ENCODE measurements at places on chromosomes 6 and 20.

GRCh38 chr20:2210646-2211552 is 84.9 kb upstream of the TGM3 start:
- DNase-seq: peak; percentile 75

GRCh38 chr20:353166-353565 is 6.3 kb downstream of the NRSN2 start:
- no peak for DNase-seq

DNA sequence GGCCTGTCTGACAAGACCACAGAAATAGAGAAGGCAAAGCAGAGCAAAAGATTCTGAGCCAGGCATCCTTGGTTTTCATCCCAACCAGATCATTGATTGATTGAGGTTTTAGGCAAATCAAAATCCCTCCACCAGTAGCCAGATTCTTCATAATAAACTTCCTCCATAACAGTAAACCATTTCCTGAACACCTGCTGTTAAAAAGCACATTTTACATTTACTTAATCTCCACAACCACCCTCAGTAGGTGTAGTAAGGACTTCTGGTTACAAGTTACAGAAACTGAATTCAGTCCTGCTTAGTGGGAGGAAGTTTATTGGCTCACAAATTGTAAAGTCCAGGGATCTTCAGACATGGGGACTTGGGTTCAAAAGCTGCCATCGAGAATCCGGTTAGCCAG is 28.3 kb downstream of the EIF2S2 start:
- no peak for DNase-seq

DNA sequence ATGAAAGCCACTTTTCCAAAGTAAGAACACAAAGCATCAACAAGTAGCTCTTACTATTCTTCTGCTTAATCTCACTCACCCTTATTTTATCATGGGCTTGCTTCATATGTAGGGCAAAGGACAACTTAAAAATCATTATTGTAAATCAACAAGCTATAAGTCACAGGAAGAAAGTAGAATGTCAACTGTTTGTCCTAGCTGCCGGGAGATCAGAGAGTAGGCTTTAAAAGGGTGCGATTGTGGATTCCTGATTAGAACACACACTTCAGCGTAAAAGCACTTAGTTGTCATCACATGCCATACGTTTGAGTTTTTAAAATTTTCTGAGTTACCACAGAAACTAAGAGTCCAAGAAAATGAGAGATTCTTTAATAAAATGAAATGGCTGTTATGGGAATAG is 44.4 kb upstream of the NHSL1 start:
- no peak for DNase-seq

DNA sequence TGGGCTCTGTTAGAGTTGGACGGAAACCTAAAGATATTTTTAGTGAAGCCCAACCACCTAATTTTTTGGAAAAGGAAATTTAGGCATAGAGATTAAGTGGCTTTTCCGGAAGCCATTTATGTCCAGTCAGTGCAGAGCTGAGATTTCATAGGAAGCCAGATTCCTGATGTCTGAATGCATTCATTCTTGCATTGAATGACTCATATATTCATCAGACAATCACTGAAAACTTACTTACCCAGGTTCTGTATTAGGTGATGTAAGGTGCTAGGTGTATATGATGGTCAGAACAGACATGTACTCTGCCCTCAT is 4.1 kb downstream of the SH3BGRL2 start:
- no peak for DNase-seq

- no peak for DNase-seq
These were observed 167.5 kb downstream of the GPX5 start for GRCh38 chr6:28693033-28693750.

- no peak for DNase-seq
These were observed 19.3 kb downstream of the RBM38 start for GRCh38 chr20:57410398-57410920.

DNA sequence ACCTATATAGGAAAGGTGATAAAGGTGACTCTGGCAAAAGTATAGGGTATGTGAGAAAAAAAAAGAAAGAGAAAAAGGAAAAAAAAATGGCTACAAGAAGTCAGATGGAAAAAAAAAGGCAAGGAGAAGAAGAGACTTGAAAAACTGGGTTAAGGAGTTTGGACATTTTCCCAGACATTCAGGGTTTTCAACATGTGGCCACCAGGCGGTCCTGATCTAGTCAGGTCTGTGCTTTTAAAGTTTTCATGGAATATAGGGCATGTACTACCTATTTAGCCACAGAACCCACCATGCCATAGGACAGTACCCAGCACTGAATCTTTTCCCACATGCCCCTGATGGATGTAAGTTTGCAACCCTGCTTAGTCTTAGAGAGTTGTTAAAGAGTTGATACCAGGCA is 433.7 kb downstream of the MAFB start:
- DNase-seq: no peak

- DNase-seq: no peak
These were observed 24.5 kb downstream of the MAP3K5 start for GRCh38 chr6:136767570-136768309.

GRCh38 chr6:26349964-26350857 is 14.8 kb upstream of the BTN3A2 start:
- no peak for DNase-seq

- no peak for DNase-seq
These were observed 73.7 kb downstream of the PRND start for GRCh38 chr20:4795394-4795793.

- DNase-seq: no peak
These were observed 8.7 kb upstream of the RWDD1 start for GRCh38 chr6:116562614-116563013.

DNA sequence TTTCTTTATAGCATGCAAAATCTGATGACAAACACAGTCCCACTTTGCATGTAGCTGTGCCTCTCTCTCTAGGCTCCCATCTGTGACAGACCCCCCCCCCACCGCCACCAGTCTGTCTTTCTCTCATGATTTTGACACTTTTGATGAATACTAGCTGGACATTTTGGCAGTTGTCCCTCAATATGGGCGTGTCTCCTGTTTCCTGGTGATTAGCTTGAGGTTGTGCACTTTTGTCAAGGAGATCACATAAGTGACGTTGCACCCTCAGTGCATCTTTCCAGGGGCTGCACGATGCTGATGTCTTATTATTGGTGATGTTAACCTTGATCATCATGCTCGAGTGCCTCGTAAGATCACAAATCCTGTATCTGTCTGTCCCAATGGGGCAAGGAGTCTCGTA is 155.1 kb downstream of the EYA2 start:
- DNase-seq: no peak

- no peak for DNase-seq
These were observed 10.6 kb downstream of the TAAR1 start for GRCh38 chr6:132648356-132648755.

DNA sequence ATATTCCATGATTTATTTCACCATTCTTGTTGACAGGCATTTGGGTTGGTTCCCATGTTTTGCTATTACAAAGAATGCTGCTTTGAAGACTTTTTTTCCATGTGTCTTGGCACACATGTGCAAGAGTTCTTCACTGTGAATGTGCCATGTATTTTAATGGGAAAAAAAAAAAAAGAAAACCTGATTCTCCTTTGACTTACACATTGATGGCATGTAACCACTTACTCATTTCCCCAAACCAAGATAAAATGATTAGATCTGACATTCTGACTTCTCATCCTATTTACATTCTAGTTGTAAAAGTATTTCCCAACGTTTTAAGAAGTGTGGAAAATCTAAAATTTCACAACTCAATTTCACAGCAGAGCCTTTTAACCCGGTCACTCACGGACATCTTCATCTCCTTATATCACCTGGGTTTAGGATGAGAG is 4.4 kb downstream of the CAP2 start:
- DNase-seq: no peak

DNA sequence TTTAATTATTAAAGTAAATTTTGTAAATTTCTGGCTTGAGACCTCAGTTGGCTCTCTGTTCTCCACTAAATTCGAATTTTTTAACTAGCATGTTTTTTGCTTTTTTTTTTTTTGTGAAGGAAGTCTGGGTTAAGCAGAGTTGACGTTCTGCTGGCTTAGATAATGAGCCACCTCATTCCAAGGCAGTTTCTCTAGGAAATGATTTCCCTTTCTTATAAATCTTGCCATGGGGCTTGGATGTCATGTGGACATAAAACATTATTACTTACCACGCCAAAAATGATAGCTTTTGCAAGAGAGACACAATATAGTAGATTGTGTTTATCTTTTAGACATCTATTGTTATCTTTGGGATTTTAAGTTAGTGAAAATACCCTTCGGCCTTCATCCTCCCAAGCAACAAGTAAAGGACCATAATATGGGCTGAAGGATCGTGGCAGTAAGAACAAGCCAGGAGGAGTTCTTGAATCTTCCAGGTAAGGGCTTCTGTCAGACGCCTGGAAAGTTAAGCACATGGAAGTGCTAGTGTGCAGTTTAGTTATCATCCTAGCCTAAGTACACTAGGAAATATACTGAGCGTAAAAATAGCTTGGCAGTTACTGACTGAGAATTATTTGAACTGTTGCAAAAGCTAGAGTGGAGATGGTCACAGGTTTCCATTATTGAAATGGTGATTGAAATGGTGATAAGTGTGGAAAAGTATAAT is 30.7 kb downstream of the ADGRG6 start:
- no peak for DNase-seq

GRCh38 chr6:158642097-158642601 is 2.4 kb downstream of the DYNLT1 start:
- peak; percentile 58 for DNase-seq

Measured in ascending aorta (tissue), 2 donors.